ENCODE measurements at places on chromosomes 3 and 15.

DNA sequence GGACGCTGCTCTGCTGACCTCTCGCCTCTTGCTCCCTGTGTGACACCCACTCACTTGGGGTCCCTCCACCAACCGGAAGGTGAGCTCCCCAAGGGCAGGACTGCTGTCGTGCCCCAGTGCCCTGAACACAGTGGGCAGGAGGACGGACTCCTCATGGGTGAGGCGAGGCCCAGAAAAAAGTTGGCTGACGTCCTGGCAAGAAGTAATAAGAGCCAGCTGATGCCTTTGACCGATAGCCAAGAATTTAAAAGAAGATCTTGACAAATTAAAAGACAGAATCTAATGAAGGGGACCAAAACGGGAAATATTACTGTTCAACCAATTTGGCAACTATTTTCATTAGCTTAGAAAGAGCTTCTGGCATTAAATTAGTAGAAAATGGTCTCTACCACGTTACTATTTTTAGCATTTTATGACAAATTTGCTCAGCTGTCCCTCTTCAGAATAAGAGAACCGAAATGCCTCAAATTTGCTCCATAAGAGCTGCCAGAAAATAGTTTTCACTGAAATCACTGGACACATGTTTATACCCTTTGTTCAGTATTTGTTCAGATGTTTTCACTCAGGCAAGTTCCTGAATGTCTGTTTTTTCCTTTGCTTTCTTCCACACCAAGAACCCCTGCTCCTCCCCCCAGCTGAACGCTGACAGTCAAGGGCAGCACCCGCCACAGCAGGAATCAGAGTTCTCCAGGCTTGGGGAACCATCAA, 60.5 kb downstream of the XXYLT1 start:
- DNase-seq, result no peak

GRCh38 chr3:185757176-185757575, 67.7 kb downstream of the IGF2BP2 start:
- DNase-seq, result no peak

DNA sequence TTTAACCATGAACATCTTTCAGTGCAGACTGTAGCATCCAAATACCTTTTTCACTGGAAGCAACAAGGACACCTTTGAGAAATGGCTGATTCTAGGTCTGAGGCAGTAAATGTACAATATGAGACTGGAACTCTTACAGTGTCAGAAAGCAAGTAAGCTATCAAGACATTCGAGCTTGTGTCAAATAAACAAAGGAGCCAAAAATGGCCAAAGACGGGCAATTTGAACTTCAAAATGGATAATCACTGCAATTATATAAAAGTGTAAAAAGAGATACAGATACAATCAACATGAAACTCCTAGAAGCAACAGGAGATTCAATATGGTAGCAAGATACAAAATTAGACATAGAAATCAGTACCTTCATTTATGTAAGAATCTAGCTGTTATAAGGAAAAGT, 138.5 kb upstream of the CCDC54 start:
- no peak for DNase-seq

- DNase-seq, result no peak
These were observed 31.8 kb upstream of the RYR3 start for GRCh38 chr15:33278816-33279612.

GRCh38 chr3:169007145-169007544, 656.4 kb downstream of the MECOM start:
- no peak for DNase-seq

GRCh38 chr3:35505181-35505580, 134.1 kb upstream of the ARPP21 start:
- DNase-seq, result no peak

DNA sequence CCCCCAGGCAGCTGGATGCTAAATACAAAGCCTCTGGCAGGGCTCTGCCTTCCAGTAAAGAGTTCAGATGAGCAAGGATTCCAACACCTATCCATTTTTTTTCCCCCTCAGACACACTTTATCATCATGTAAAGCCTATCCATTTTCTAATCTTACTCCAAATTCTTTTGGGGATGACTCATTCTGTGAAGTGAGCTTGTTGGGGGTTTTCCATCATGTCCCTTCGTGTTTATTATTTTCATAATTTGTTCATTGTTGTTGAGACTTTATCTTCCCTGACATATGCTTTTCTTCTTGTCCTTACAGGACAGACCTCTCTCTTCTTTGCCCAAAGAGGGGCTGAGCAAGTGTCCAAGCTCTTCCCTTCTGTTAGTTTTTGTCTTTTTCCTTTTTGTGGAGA, 34.7 kb upstream of the SH3BP5 start:
- no peak for DNase-seq

DNA sequence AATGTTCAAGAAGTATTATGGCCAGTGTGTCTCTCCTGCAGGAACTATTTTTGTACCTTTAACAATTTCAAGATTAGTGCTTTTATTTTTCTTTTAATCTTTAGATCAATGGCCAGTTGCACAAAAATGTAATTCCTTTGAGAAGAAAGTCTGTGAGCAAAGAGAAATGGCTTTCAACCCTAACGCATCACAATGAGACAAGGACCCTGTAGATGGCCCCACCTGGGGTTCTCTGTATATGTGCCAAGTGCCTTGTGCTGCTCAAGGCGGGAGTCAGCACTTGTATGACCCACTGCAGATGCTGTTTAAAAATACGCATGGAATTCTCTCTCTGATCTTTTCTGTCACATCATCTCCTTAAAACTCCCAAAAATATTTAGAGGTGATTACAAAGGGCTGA, 453.4 kb downstream of the OCA2 start:
- DNase-seq, result no peak
